ENCODE measurements at places on chromosomes 5 and 9.
A peak's percentile ranks its signal among the peaks of the same experiment; 100 is the strongest.

GRCh38 chr5:15704397-15704947 is 204.5 kb downstream of the FBXL7 start:
- DNase-seq, result no peak

DNA sequence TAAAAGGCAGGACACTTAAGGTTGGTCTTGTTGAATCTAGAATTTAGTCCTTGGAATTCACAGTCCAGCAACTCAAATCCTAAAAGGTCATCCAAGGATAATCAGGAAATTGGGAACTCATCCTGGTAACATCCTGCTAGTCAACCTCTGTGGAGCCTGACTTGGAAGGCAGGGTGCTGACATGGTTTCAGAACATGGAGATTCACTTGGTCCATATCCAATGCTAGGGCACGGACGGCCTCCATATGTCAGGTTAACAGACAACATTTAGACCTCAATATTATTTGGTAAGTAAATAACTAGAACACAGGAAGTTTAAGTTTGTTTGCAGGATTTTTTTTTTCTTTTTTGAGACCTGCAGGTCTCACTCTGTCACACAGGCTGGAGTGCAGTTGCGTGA is 783 bp upstream of the DNAH5 start:
- no peak for DNase-seq

DNA sequence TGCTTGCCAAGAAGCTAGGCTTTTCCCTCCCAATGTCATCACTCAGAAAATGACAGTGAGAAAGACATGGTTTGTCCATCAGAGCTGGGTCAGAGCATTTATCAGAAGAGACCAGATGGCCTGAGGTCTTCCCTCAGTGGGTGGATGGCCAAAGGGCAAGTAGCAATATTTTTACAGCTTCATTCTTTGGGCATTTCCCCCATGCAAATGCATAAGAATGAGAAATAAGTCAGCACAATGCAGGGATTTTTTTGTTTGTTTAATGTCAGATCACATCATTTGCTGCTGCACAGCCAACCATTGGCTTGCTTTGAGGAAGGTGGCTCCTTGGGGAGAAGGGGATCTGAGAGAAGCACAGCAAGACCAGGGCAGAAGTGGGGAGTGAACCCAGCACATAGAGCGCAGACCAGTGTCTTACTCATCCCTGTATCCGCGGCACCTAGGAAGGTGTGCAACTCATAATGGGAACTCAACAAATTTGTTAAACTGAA is 209.6 kb downstream of the SEMA6A start:
- no peak for DNase-seq

DNA sequence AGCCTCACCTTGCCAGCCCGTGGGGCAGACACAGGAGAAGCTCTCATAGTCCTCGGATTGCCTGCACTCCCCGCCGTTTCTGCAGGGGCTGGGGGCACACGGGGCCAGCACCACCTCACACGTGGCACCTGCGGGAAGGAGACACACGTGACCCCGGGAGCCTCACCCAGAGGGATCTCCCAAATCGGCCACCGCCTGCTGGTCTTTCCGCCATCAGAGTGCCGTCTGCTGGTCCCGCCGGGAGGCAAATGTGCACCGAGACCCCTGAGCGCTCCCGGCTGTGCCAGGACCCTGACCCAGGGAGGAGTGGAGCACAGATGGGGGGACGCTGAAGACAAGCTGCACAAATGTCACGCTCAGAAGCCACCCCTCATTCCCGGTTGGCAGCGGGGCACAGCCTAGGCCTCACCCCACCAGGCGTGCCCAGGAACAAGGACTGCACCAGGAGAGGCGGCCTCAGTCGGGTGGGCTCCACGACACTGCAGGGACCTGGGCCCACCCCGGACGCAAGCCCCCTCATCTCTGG is 28.4 kb upstream of the SEC16A start:
- no peak for DNase-seq

DNA sequence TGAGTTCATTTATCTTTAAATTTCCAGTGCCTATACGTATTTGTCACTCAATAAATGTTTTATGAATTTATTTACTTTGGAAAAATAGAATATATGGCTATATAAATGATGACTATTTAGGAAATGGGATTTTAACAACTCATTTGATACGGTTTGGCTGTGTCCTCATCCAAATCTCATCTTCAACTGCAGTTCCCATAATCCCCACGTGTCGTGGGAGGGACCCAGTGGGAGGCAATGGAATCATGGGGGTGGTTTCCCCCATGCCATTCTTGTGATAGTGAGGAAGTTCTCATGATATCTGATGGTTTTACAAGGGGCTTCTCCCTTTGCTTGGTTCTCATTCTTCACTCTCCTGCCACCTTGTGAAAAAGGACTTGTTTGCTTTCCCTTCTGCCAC is 187.6 kb upstream of the EFNA5 start:
- no peak for DNase-seq

DNA sequence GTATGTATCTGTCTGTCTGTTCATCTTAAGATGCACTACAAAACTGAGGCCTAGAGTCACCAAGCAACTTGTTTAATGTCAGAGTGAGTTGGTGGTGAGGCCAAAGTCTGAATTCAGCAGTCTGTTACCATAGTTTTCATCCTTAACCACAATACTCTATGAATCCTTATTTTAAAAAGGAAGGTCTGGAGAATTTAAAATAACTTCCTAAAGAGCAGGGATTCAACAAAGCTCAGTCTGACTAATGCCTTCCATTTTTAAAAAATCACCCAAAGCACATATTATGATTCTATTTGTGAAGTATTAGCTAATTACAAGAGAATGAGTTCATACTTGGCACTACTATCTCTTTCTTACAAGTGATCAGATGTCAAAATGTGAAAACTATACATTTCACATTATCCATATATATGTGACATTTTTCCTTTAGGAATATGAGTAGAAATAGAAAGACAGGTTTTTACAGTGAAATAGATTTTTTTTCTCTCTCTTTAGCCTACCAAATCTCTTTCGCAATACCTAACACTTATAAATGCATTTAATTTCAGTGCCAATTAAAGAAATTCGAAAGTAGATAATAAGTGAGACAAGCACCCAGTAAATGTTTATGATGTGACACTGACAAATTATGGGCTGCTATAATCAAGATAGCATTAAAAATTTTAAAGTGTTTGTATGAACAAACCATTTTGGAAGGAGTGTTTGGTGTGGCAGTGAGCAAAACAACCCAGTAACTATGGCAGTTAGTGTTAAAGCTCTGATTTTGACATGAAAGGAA is 102.3 kb upstream of the CDKN2B start:
- no peak for DNase-seq

DNA sequence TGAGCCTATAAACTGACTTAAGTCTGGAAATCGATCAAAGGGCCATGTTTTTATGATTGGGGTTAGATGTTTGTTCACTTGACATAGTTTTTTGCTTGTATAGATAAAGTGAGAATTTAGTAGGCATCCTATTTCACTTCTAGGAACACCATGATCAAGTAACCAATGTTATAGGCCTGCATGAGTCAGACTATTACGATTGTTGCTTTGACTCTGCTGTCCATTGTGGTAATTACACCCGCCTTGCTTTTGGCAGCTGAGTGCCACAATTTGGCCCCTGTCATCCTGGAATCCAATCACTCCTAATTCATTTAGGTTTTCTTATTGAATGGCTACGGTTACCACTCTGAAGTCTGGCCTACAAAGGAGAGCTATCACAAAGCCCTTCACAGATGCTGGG is 67.8 kb upstream of the IL33 start:
- no peak for DNase-seq

- DNase-seq, result no peak
These were observed 475.1 kb downstream of the SPOCK1 start for GRCh38 chr5:137024044-137024443.

DNA sequence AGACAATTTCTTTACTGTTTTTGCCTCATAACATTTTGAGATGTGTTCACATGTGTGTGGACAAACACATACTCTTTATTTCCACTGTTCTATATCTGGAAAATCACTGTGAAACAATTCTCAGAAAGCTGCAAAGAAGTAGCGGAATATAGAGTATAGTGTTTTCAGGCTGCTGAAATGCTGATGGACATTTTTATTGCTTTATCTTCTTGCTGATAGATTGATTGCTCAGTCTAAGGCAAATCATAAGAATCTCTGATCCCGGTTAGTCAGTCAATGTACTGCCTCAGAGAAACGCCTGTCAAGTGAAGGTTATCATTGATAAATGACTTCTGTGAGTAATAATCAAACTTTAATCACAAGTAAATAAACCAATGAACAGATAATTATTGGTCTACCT is 364.9 kb upstream of the CTNND2 start:
- DNase-seq, result no peak

GRCh38 chr5:107378218-107378899 is 292.4 kb downstream of the EFNA5 start:
- DNase-seq, result no peak

GRCh38 chr5:178238711-178239592 is 6.3 kb upstream of the PHYKPL start:
- peak; percentile 51 for DNase-seq

DNA sequence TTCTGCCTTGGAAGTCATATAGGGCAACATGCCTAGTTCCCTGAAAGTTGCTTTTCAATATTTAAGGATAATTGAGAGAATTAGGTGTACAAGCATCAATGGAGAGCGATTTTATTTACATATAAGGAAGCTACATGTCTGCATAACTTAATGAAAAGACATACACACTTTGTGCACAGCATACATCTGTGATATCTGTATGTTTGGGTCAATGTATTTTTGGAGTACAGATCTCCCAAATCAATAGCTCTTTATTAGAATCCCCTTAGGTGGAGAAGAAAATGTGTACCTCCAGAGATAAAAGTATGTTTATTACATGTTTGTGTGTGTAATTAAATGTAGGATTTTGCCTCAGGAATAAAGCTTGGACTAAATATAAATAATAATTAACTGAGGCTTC is 373.7 kb upstream of the CCNH start:
- DNase-seq, result no peak

GRCh38 chr5:10733426-10733825 is 27.6 kb downstream of the DAP start:
- no peak for DNase-seq

DNA sequence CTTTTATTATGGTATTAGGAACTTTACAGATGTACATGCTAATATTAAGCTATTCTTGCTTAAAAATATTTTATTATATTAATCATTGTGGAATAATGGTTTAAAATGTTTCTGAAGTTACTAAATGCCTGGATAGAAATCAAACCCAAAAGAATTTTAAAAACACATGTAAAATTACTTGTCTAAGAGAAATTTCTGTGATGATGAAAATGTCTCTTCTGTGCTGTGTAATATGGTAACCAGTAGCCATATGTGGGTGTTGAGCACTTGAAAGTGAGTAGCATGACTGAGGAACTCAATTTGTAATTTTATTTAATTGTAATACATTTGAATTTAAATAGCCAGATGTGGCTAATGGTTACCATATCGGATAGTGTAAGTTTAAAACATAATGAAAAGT is 66.7 kb upstream of the HSPB3 start:
- no peak for DNase-seq

- no peak for DNase-seq
These were observed 70.9 kb downstream of the EGFLAM start for GRCh38 chr5:38329132-38329715.

GRCh38 chr9:77531400-77531799 is 116.7 kb downstream of the GNA14 start:
- no peak for DNase-seq

- no peak for DNase-seq
These were observed 106.8 kb downstream of the PDE6A start for GRCh38 chr5:149837680-149838269.

GRCh38 chr9:137225699-137226331 is 841 bp downstream of the CYSRT1 start:
- DNase-seq, result no peak

GRCh38 chr9:72614067-72614466 is 92.7 kb downstream of the TMC1 start:
- DNase-seq, result no peak

DNA sequence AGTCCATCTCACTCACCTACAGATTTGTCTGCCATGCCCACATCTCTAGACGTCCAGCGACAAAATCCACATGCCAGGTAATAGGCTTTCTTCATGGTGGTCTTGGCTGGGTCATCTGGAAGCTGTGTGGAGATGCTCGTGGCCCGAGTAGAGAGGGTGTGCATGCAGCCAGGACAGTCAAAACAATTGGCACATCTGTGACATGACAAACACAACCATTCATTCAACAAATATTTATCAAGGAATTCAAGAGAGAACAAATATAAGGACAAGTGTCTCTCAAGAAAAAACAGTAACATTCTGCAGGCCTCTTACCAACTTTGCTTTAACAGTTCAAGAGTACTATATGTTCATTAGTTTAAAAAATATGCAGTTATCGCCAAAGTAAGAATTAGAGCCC is 5.4 kb downstream of the DCTN4 start:
- DNase-seq, result no peak

DNA sequence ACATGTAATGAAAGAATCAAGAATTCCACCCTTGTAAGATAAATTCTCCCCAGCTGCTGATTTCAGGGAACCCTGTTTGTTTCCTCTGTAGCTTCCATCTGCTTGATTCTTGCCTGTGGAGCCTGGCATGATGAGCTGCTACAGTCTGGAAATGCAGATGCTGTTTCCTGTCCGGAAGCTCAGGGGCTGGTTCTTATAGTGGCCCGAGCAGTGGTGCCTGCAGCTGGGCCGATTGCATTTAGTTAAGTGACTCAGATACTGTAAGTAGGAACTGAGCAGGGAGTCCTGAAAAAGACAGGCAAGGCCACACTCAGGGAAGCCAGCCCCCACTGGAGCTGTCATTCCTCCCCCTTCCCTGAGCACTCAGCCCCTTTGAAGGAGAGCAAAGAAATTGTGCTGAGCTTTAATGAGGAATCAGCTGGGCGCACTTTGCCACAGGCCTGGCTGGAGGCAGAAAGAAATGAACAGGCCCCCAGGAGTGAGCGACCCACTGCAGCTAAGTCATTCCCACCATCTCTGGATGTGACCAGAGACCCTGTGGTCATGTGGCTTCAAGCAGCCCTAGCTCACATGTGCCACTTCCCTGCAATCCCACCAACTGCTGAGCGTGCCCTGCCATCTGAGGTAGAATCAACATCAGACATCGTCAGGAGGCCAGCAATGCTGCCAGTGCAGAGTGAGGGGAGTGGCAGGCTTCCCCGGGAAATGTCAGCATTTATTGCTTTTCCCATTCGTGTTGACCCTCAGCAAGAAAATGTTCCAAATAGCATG is 206.0 kb upstream of the WWC1 start:
- DNase-seq, result no peak
